Cortex of kidney (tissue), 1 donor: ENCODE measurements at places on chromosomes 6 and 20.

DNA sequence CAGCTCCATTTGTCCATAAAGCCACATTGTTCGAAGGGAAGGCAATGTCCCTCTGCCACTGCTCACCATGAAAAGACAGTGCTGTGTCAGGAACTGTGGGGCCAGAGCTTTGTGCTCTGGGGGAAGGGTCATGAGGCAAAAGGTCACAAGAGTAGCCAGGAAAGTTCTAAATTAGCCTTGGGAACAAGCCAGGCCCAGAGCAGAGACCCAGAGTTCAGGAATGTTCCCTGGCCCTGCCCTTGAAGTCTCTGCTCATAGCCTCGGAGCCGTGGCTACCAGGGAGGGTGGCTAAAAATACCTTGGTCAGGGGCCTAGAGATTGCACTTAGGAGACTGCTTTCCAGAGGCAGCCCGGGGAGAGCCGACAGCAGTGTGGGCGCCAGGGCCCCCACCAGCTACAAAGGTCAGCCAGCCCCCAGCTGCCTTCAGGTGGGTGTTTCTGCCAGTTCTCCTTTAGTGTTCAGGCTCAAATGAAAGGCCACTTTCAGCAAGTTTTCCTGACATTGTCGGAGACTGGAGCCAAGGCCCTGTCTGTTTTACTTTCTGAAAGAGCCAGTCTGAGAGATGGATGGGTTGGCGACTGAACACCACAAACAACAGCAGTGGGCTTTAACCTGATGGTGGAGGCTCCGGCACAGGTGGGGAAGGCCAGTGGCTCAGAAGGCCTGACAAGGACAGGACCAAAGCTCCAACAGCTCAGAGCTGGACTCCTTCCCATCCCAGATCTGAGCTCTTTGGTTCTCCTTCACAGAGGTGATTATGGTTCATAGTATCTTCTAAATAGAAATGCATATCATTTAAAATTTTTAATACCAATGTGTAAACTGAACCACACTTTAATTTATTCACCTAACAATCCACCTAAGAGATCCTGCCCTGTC lies 76.2 kb downstream of the CDH26 start:
- DNase-seq, result no peak

DNA sequence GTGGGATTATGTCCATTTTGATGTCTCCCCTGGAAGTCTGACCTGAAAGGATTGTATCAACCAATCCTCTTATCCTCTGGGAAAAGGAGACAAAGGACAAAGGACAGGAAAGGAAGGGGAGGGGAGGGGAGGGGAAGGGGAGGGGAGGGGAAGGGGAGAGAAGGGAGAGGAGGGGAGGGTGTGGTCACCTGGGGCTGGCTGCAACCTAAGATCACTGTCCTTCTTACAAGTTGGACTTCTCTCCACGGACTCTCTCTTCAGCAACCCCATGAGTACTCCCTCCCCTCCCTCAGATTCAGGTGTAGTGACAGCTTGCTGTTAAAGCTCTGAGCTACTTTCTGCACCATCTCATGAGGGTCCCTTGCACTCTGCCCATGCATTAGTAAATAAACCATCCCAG lies 58.9 kb upstream of the KLHL31 start:
- no peak for DNase-seq

- no peak for DNase-seq
These were observed 39.7 kb upstream of the TMEM170B start for GRCh38 chr6:11497881-11498280.

DNA sequence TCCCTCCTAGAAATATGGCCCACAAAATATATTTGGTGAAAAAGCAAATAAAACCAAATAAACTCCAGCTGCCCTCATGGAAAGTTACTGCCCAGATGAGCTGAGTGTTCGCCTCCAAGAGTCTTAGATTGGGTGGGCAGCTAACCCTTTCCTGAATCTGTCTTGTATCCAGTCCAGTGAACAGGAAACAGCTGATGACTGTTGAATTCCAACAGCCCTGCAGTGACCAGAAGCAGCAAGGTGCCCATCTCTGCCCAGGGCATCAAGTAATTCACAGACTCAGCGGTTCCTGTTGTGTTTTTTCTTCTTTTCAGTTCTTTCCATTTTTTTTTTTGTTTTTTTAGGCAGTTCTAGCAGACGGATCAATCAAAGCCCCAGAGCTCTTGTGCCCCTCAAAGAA lies 199.2 kb downstream of the UBE3D start:
- no peak for DNase-seq

- no peak for DNase-seq
These were observed 9.3 kb upstream of the TXNDC5 start for GRCh38 chr6:7919871-7920270.
